Fibroblast of lung (primary cell): ENCODE measurements at places on chromosomes 3 and 15.

GRCh38 chr3:97778152-97778551 lies 13.6 kb downstream of the ARL6 start:
- no peak for DNase-seq

DNA sequence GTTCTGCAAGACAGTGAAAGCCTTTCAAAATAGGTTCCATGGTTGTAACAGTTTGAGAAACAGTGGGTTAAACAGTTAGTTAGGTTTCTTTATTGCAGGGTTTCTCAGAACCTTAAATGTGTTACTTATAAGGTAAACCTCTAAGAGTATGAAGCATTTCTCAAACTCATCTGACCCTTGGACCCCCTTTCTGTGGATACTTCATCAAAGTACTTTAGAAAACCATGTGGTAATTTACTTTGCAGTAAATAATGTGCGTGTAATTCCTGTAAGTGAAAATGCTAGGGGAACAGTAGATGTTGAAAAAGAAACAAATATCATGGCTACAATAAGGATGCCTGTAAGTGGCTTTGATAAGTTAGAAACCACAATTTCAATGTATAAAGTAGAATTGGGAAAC lies 354.6 kb upstream of the RARB start:
- DNase-seq, result no peak

GRCh38 chr3:32438596-32439344 lies 47.1 kb downstream of the CMTM7 start:
- DNase-seq, result no peak

- DNase-seq, result peak; percentile 12
Measured at GRCh38 chr3:154152741-154153140, 31.6 kb downstream of the ARHGEF26 start.

- no peak for DNase-seq
Measured at GRCh38 chr3:24249523-24249922, 245.1 kb downstream of the THRB start.

- peak; percentile 2 for DNase-seq
Measured at GRCh38 chr3:35184775-35185174, 454.6 kb upstream of the ARPP21 start.

GRCh38 chr3:59545374-59545773 lies 495.5 kb upstream of the CFAP20DC start:
- DNase-seq, result no peak

DNA sequence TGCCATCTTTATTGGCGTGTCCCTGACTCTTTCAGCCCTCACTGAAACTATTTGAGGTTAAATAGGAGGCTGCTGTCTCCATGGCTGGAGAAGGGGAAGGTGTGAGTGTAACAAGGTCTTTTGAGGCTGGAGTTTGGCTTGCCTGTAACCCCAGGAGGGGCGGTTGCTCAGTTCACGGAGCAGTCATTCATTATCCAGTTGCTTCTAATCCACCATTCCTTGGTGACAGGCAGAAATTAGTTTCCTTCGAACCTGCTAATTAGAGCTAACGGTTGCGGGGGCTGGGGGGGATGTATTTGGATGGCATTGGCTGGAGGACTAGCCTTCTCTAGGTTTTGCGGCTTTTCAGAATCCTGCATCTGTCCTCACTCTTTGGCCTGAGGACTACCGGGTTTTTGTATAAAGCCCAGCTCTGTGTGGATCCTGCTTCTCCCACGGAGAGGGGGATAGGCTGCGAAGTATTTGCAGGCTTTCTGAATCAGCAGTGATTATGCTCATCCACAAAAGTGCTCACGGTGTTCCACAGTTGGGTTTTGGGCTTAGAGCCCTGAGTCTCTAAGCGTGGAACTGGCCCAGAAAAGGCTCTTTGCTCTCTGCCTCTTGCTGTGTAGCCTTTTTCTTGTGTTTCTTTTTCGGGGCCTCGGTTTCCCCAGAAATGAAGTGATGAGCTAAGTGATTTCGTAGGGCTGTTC lies 18.6 kb downstream of the FGD5 start:
- DNase-seq, result no peak

GRCh38 chr3:46186471-46187340 lies 21.4 kb downstream of the CCR1 start:
- DNase-seq, result no peak

DNA sequence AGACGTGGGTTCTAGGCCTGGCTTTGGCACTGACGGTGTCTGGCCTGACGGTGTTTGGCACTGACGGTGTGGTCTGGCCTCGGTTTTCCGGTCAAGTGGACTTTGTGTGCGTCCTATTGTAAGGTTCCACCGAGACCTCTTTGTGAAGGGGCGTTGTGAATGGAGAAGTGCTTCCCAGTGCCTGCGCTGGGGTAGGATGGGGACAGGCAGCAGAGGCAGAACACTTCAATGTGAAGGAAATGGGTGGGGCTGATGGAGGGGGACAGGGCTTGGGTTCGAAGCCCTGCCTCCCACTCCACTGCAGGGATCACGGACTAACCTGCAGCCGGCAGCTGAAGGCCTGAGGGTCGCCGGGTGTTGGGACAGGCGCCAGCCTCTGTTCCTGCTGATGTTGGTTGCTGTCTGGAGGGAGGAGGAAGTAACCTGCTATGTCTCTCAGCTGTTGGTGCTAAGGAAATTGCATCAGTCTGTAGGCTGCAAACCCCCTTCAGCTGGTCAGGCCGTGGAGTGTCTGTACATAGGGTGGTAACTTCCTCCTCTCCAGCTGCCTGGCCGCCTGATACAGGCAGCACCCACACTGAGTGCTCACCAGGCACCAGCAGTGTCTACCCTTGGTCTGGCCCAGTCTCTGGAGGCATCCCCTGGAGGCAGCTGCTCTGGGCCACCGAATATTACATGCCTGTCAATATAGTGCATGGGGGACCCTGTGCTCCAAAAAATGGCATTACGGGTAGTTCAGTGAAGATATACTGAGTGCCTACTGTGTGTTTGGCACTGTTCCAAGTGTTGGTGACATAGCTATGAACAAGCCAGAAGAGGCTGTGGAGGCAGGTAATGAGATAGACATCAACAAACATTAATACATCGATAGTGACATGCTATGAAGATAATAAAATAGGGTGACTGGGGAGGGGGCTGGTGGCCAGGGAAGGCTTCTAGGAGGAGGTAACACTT lies 1.1 kb downstream of the TM6SF1 start:
- peak; percentile 72 for DNase-seq

GRCh38 chr3:48118322-48118721 lies 69.9 kb downstream of the CDC25A start:
- DNase-seq, result no peak

DNA sequence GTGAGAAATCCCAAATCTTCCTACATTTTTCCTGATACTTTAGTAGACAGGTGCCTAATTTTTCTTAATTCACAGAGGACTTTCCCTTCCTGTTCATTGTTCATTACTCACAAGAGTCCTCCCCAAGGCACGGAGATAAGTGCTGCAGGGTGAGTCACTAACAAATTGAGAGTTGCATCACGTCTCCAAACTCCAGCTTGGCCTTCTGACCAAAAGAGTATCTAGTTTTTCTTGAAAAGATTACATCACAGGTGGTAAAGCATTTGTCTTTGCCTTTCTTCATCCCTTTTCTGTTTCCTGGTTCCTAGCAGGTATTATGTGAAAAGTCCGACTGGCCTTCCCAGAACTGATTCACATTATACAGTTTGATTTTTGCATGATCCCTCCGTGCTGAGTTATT lies 24.9 kb upstream of the RASGRP1 start:
- peak; percentile 64 for DNase-seq

DNA sequence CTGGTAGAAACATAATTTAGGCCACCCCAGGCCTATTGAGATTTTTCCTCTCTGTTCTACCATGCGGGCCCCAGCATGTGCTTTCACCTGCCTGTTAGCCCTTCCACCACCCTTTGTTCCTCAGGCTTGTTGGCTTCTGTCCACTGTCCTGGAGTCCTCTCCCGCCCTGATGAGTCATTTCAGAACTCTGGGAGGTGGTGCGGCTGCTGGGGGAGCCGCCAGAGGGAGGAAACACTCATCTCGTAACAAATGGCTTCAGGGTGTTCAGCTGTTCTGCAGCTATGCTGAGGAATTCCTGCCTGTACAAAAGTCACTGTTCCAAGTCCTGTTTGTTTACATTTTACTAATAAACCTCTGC lies 36.3 kb downstream of the LRTM1 start:
- peak; percentile 98 for DNase-seq

DNA sequence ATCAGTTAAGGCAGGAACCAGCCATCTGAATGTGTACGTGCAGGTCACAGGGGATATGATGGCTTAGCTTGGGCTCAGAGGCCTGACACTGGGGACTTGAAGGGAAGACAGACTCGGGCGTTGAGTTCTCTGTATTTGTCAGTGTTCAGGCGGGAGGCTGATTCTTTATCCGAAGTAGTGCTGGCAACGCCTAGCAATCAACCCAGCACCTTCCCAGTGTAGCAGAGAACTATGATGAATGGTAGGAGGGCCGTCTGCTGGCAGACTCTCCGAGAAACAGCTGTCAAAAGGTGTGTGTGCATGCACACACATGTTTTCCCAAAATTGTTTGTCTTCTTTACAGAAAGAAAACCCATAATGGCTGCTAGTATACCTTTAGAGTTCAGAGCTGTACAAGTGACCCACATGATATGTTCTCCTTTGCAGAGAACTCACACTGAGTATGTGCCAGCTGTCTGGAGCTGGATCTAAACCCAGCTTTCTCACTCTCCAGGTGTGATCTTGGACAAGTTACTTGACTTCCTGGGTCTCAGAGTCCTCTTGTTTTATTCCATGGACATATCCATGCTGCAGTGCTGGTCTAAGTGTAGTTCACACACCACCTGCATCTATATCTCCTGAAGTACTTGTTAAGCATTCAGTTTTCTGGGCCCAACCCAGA lies 74.5 kb upstream of the LARS2 start:
- no peak for DNase-seq

- DNase-seq, result no peak
Measured at GRCh38 chr15:53671545-53671944, 87.9 kb downstream of the WDR72 start.

GRCh38 chr15:66789029-66790025 lies 87.3 kb downstream of the SMAD6 start:
- peak; percentile 59 for DNase-seq

DNA sequence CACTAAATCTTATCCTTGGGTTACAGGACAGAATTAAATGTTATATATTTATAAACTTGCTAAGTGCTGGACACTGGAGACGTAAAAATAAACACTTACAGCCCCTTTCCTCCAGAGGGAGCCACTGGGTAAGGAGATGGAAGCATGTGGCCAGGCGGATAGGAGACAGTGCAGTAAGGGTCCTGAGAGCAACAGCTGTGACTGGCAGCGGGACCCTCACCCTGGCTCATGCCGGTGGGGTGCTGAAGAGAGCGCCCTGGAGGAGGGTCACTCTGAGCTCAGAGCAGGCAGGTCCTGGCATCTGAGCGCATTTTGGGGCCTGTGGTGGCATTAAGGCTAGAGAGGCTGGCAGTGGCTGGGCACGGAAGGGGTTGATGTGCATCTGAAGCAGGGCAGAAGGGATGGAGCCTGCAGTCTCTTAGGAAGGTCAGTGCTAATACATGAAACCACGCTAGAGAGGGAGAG lies 16.0 kb downstream of the SEC61A1 start:
- no peak for DNase-seq

GRCh38 chr3:82224661-82225060 lies 463.2 kb upstream of the GBE1 start:
- DNase-seq, result no peak

- DNase-seq, result no peak
Measured at GRCh38 chr15:93162560-93162959, 73.5 kb upstream of the RGMA start.

DNA sequence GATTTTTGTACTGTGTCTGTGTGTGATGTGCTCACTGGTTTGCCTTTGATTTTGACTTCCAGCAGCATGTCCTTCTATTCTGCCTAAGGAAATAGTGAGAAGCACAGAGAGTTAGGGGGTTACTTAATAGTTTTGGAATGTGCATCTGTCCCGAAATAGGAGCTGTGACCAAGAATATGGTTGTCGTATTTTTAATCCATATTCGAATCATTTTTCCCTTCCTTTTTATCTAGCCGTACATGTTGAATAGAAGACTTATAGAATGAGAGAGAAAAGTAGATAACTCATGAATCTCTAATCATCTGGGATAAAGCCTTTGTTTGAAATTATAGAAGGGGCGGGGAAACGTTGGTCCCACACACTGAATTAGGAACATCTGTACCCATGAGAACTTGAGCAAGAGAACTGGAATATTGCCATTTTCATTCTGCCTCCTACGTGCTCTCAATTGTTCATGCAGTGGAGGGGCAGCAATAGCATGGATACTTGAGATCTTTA lies 23.6 kb downstream of the CRTC3 start:
- DNase-seq, result peak; percentile 77

DNA sequence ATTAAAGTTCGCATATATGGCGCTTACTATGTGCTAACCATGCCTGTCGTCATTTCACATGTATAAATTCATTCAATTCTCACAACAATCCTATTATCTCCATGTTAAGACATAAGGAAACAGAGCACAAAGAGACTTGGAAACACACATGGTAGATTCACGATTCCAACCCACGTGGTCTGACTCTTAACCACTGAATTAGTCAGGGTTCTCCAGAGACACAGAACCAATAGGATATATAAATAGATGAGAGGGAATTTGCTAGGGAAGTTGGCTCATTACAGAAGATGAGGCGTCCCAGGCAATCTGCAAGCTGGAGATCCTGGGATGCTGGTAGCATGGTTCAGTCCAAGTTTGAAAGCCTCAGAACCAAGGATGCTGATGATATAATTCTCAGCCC lies 765.3 kb downstream of the TBL1XR1 start:
- no peak for DNase-seq

DNA sequence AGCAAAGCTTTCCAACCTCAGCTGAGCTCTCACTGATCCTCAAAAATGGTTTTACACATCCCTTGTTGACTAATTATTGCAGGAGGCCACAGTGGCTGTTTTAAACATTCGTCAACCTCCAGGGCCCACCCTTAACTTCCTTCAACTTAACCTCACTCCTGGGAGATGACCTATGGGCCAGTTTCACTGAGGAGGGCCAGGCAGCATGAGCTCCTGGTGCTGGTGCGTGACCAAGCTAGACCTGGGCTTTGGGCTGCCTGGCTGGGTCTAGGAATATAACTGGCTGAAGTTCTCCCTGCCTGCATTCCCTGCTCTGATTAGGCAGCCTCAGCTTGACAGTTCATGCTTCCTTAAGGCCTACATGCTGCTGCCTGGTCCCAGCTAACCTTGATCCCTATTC lies 273.7 kb upstream of the ATP11B start:
- DNase-seq, result no peak

DNA sequence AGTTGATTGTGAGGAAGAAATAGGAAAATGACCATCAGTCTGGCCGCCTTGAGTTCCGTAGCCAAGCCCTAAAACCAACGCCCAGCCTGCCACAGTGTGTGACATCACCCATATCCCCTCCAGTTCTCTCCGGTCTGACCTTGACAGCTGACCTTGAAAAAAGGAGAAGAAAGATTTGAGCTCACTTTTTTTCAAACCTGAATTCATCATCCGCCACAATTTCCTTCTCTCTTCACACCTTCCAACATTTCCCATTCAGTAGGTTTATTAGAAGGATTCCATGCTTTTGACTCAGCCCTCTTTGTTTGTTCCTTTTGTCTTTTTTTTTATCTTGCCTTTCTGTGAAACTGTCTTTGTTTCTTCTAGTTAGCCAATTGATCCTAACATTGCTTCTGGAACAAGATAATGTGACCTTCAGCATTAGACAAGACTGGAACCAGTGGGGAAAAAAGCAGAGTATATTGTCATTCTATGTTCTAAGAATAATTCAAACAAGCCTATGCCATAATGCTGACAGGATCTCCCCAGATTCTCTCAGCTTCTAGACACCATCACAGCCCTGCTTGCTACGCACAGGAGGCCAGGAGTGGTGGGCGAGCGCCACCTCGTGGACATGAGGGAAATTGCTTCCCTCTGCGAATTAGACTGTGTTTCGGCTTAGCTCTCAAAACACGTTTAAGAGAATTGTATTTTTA lies 283.1 kb downstream of the FGF12 start:
- DNase-seq, result peak; percentile 65
